ENCODE measurements at places on chromosomes 6 and 20.

DNA sequence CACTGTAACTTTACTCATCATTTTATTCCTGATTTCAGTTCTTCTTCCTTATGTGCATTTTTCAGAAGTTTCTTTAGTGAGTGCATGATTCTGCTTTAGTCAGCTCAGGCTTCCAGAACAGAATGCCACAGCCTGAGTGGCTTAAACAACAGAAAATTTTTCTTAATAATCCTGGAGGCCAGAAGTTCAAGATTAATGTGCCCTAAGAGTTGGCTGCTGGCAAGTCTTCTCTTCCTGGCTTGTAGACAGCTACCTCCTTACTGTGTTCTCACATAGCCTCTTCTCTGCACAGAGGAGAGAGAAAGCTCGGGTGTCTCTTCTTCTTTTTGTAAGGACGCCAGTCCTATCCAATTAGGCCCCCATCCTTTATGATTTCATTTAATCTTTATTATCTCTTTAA lies 443.1 kb upstream of the RGS17 start:
- no peak for DNase-seq

GRCh38 chr6:163149279-163149848 lies 265.2 kb upstream of the QKI start:
- no peak for DNase-seq

DNA sequence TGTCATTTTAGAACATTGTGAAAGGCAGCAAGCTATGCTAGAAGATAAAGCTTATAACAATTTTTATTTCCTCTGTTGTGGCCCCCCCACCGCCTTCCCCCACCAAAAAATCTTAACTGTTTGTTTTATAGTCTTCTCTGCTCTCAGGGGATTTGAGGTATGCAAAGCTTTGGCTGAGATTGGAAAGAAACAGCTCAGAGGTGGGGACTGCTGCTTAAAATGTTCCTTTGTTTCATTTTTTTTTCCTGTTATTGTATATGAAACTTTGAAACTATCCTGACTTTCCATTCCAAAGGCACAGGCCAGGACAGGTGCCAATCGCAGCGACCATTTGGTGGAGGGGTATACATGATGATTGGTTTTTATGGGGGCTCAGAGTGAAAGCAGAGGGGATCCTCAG lies 114.7 kb upstream of the PHACTR1 start:
- no peak for DNase-seq

GRCh38 chr6:159399751-159400221 lies 230.6 kb downstream of the FNDC1 start:
- no peak for DNase-seq

DNA sequence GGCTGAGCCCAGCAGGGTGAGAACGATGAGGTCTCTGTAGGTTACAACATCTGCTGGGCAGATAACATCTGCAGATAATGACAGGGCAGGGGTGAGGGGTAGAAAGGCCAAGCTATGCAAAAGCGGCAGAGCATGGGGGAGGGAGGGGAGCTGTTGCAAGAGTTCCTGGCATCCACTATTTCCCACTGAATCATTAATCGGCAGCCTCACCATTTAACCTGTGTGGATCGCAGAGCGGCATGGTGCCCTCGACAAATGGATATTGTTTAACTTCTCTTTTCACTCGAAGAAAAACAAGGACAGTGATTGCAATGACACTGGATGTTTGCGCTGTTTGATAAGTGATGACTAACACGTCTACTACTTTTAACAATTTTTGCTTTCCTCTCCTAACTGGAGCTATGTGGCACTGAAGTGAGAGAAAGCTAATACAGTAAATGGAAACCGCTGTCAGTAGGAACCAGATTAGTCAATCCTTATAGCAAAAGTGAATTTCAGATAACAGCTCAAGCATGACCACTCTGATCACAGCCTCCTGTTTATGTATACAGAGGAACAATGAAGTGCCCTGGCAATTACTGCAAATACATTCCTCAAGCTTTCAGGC lies 381.5 kb downstream of the TFAP2A start:
- no peak for DNase-seq

DNA sequence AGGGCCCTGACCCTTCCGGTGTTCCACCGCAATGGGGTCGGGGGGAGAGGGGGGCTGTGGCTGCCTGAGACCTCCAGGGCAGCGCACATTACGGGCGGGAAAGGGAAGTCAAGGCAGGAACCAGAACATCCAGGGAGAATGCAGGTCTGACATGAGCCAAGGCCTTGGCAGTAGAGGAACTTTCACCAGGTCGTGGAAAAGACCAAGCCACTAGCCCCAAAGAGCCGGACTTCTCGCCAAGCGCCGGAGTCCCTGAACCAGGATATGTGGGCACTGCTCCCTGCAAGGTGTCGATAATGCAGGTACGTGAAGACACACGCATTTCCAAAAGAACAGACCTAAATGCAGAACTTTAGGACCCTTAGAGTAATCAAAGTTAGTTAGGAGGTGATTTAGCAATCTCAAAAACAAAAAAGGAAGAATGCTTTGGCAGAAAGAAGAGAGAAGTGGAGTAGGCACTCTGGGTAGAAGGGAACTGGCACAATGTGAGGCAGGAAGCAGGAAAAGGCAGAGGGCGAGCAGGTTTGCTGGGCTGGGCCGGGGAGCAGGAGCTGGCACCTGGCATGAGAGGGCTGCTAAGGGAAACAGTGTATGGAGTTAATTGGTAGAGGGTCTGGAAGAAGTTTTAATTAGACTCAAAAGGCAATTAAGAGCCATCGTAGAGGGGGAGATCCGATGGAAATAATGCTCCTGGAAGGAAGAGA lies 14.3 kb downstream of the POU3F2 start:
- DNase-seq: no peak

Data from GM19239 (cell line).